ENCODE measurements at places on chromosomes 11 and 22. TPM values are rescaled to one million over a fixed set of nuclear protein-coding genes. Genes with fewer than 3 reads are reported as not detected.

Gene FOLR1
- not detected for total RNA-seq

Gene HTATIP2
- total RNA-seq, result 30.5 TPM

Gene TBX10
- not detected for total RNA-seq

Gene FLRT1
- total RNA-seq, result not detected

Gene DDI1
- total RNA-seq, result not detected

Gene SEPTIN3
- total RNA-seq, result 0.37 TPM

Gene RNF169
- total RNA-seq, result 15.2 TPM

Gene MLC1
- 8.3 TPM for total RNA-seq

Gene ALDH3B1
- not detected for total RNA-seq

Gene BEST1
- total RNA-seq, result not detected

Gene GAL3ST3
- not detected for total RNA-seq

Gene A4GALT
- 0.16 TPM for total RNA-seq

Gene DGAT2
- total RNA-seq, result 0.76 TPM

Gene DDIAS
- total RNA-seq, result 16.8 TPM

Gene KRTAP5-2
- not detected for total RNA-seq

Gene CD3G
- total RNA-seq, result 227 TPM

Gene ZNF215
- total RNA-seq, result 1.6 TPM

Gene POU2F3
- total RNA-seq, result not detected

Gene GAB4
- total RNA-seq, result not detected

Gene RAB38
- 0.70 TPM for total RNA-seq

Gene OR6A2
- total RNA-seq, result 0.05 TPM

Gene LINC01488
- total RNA-seq, result not detected

Gene TSPAN18
- 7.5 TPM for total RNA-seq

Gene FGF19
- not detected for total RNA-seq

Data from activated CD8-positive, alpha-beta T cell treated with anti-CD3 and anti-CD28 coated beads, Interleukin-2, amount 10 ng/mL, durations not matched to agents 7 days and 5 days (primary cell).